Caudate nucleus (tissue), 63 donors: ENCODE measurements at places on chromosomes 5 and 9.

DNA sequence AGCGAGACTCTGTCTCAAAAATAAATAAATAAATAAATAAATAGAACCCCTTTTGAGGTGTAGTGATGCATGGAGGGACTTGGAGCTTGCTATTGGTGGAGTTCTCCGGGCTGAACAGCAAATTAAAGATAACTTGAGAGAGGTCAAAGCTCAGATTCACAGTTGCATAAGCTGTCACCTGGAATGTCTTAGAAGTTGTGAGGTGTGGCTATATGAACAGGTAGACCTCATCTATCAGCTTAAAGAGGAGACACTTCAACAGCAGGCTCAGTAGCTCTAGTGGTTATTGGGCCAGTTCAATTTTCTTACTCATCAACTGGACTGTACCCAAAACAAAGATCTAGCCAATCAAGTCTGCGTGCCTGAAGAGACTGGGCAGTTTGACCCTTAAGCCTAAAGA lies 11.7 kb upstream of the STING1 start:
- DNase-seq, result no peak

GRCh38 chr5:20029266-20029665 lies 41.3 kb upstream of the CDH18 start:
- no peak for DNase-seq

DNA sequence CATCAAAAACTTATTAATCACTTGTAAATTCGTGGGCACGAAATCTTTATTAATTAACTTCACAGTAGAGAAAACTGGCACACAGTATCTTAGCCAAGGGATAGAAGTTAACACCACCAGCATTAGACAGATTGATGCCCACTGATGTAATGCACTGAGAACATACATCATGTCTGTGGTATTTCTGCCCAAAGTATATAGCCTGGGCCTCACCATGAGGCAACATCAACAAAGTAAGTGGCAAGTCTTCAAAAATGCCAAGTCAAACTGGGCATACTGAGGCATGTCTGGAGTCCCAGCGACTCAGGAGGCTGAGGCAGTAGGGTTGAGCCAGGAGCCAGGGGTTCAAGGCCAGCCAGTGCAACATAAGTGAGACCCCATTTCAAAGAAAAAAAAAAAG lies 79.5 kb downstream of the GLIS3 start:
- DNase-seq, result no peak

DNA sequence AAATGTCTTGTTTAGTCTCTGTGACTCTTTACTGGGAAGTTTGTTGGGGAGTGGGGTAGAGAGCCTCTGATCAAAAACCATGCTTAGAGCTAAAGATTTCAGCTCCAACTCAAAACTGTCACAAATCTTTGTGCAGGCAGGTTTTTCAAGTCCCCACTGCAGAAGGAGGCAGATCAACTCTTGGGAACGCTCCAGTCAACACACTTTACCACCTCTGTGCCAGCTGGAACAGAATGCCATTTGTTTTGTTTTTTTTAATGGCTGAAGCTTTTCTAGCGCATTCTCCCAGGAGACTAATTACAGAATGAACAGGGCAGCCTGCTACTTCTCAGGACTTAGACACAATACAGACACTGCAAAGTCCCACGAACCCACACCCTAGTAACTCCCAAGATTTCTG lies 17.9 kb upstream of the LHX6 start:
- DNase-seq, result no peak

DNA sequence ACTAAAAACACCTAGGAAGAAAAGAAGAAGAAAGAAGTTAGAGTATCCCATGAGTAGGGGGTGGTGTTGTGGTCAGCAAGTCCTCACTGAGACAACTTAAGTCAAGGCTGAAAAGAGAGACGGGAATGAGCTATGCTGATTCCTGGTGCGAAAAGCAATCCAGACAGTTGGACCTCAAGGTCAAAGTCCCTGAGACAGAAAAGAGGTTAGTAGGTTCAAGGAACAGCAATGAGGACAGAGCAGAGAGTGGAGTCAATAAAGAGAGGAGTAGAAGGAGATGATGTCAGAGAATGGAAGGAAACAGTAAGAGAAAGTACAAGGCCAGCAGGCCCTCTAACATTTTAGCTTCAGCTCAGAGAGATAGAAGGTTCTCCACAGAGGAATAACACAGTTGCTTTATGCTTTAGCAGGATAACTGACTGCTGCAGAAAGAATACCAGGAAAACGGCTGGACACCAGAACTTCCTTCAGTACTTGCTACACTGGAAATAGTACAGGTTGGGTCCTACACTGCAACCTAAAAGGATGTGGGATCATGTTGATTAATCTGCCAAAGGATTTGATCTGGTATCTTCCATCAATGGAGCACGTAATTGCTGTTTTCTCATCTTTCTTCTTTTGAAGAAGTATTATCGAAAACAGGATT lies 43.6 kb downstream of the GNAQ start:
- no peak for DNase-seq

DNA sequence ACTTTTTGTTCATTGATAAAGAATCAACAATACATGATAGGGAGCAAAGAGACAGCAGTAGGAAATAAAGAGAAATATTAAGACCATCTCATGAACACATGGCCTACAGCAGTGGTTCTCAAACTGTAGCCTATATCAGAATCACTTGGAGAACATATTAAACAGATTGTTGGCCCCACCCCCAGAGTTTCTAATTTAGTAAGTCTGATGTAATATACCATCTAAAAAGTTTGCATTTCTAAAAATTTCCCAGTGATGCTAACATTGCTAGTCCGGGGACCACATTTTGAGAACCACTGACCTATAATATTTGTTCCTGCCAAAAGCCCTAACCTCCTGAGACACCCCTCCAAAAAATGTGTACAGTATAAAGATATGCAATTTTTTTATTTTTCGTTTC lies 306.2 kb upstream of the NREP start:
- no peak for DNase-seq

GRCh38 chr5:88553136-88553875 lies 284.7 kb upstream of the TMEM161B start:
- no peak for DNase-seq

DNA sequence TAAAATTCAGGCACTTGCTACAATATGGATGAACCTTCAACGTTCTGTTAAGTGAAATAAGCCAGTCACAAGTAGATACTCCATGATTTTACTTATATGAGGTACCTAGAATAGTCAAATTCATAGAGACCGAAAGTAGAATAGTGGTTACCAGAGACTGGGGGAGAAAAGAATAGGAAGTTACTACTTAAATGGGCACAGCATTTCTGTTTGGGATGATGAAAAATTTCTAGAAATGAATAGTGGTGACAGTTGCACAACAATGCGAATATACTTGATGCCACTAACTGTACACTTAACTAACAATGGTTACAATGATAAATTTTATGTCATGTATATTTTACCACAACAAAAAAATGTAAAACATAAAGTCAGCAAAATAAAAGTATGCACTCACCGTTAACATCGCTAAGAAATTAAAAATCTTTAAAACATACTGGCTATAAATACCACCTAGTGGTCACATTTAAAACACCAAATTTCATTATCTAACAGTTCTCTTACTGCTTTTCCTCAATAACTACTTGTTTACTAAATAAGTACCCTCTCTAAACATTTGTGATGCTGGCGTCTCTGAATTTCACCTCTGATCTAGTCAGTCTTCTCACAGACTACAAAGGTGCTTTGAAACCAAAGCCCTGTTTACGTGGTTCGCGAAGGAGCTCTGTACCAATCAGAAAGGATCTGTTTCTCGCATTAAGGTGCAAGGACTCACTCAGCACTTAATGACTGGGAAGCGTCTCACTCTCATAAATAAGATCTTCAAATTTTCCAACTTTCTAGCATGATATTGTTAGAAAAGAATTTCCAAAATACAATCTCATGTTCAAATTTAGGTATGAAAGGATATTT lies 22.7 kb downstream of the KIF3A start:
- DNase-seq, result no peak

GRCh38 chr5:76412511-76412910 lies 9.4 kb downstream of the IQGAP2 start:
- no peak for DNase-seq

DNA sequence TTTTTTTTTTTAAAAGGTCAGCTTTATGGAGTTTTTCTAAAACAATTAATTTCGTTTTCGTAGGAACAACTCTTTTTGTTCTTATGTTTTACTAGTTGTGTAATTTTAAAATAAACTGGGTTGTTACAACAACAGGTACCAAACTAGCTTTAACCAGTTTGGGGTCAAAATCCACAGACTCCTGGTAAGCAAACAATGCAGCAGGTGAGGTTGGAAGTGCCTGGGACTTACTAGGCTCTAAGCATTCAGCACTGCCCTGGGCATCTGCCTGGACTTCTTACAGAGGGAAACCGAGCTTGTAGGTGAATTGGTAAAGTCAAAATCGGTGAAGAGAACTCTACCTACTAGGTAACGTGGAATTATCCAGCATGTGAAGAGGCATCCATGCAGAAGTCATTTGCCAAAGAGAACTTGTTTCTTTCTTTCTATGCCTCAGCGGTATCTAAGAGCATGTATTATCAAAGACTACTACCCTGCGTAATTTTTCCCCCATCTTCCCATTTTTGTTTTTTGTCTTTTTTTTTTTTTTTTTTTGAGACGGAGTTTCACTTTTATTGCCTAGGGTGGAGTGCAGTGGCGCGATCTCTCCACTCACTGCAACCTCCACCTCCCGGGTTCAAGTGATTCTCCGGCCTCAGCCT lies 145.4 kb downstream of the KCTD16 start:
- DNase-seq, result no peak

DNA sequence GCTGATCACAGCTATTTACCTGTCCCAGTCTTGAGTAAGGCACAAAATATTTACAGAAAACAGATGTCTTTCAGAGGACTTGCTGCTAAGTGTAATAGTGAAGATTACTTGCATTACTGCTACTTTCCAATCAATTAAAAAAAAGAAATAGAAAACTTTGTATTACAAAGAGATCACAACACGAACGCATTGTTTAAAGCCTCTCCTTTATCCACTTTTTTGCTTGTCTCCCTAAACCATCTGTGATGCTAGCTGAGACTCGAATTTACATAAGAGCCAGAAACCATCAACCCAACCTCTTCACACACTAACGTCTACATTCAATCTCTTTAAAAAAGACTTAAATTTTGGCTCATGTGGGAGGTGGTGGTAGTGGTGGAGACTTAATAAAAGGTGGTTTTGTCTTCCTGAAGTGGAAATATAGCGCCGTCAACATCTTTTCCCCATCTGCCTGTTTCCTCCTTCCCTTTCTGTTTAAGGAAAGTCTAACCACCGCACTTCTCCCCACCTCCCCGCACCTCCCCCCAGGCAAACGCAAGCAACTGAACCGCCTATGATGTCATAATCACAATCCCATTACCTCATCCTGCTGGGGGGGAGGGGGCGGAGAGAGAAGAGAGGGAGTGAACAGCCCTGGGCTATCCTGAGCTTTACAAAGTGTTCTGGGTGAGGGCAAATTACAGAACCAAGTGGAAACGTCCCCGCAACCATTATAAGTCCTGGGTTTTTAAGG lies 948 bp upstream of the FAM53C start:
- no peak for DNase-seq

- DNase-seq, result no peak
Measured at GRCh38 chr9:90860382-90860781, 58.8 kb downstream of the SYK start.

- DNase-seq, result no peak
Measured at GRCh38 chr9:38232895-38233294, 159.6 kb upstream of the ALDH1B1 start.

GRCh38 chr5:77983482-77984199 lies 207.5 kb upstream of the TBCA start:
- no peak for DNase-seq

DNA sequence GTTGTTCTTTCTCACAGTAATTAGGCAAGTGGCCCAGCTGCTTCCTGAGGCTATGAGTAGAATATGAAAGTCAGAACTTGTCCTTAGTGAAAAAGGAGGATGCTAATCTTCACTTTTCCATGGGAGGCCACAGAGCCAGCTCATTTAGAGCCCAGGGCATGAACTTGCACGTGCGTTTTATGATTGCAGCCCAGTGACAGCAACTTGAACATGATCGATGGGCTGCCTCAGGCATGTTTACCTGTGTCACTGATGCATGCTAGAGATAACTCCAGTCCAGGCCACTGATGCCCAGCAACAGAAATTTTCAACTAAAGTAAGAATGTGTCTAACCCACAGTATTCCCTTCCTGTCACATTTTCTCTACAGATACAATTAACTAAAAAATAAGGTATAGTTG lies 179.3 kb downstream of the CTNND2 start:
- DNase-seq, result no peak

DNA sequence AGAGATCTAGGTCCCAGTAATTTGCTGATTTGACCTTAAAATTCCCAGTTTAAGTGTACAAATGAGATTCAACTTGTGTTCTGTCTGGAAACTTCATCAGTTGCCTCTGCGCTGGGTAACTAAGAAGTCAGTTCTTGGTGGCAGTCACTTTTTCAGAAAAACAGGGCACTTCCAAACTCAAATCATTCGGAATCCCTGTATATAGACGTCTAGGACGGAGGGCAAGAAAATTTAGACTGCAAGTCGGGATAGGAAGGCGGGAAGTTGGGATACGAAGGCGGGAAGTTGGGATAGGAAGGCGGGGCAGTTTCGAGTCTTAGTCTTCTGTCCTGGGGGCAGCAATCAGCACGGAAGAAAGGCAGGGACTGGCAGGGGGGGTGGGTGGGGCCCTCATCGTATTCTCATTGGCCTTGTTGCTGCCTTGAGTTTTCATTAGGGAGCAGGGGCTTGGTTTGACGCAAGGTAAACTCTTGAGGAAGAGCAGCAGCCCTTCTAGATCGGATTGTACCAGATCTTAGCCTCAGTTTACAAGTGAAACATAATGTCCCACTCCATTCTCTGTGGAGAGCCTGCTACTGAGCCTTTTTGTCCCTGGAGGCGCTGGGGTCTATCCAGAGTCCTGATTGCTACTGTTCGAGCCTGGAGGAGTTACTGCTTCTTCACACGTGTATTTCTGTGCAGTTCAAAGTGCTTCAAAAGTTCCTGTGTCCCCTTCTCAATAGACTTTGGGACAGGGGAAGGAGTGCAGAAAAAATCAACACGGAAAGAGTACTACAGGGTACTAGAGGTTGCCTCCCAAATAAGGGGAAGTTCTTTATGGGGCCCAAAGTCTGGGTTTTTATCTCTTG lies 2.7 kb upstream of the PURA start:
- no peak for DNase-seq

DNA sequence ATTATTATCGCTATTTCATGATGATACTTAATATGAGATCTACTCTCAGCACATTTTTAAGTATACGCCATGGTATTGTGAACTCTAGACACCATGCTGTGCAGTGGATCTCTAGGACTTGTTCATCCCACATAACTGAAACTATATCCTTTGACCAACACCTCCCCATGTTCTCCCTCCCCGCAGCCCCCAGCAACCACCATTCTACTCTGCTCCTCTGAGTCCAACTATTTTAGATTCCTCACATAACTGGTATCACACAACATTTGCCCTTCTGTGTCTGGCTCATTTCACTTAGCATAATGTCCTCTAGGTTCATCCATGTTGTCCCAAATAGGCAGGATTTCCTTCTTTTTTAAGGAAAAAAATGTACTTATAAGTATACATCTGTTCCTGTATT lies 6.6 kb upstream of the TBC1D2 start:
- DNase-seq, result no peak
